Right ventricle myocardium superior (tissue), 1 donor: ENCODE measurements at places on chromosomes 13 and 19. TPM values are rescaled to one million over a fixed set of nuclear protein-coding genes. Genes with fewer than 3 reads are reported as not detected.

GRCh38 chr13:27522847-27523246, 72.5 kb upstream of the MTIF3 start:
- no peak for DNase-seq

GGACT gene
- 1.8 TPM for total RNA-seq

ZNF57 gene
- total RNA-seq: 3.5 TPM

GRCh38 chr13:78971355-78972025, 312.5 kb upstream of the OBI1 start:
- DNase-seq: no peak

MLNR gene
- total RNA-seq: not detected
